ENCODE measurements at places on chromosomes 12 and 14.

DNA sequence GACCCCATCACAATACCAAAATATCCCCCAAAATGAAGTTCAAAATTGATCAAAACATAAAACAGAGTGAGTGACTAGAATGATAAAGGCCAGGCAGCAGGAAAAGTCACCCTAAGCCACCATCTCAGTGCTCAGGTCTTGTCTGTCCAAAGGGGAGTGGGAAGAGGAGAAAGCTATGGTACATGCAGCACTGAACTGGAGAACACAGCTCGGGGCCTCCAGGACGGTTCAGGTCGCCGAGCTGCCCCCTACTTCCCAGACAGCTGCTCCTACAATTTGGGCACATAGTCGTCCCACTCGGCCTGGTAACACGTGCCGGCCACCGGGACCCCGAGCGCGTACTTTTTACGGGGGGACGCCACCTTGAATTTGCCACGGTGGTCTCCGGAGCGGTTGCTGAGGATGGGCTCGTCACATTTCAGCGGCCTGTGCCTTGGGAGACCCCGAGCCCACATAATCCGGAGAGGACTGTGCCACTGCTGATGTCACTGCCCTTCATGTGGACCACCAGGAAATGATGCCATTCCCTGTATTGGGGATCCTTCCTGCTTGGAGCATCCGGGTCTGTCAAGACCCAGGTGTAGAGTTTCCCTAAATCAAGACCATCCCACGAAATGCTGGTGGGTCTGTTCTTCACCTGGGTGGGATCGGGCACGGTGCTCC is 31.6 kb downstream of the AK7 start:
- DNase-seq: no peak

- DNase-seq: no peak
Measured at GRCh38 chr14:96925422-96925821, 128.2 kb downstream of the VRK1 start.

GRCh38 chr12:67151886-67152285 is 117.3 kb upstream of the CAND1 start:
- no peak for DNase-seq

GRCh38 chr12:1908758-1909157 is 9.7 kb downstream of the CACNA2D4 start:
- no peak for DNase-seq

DNA sequence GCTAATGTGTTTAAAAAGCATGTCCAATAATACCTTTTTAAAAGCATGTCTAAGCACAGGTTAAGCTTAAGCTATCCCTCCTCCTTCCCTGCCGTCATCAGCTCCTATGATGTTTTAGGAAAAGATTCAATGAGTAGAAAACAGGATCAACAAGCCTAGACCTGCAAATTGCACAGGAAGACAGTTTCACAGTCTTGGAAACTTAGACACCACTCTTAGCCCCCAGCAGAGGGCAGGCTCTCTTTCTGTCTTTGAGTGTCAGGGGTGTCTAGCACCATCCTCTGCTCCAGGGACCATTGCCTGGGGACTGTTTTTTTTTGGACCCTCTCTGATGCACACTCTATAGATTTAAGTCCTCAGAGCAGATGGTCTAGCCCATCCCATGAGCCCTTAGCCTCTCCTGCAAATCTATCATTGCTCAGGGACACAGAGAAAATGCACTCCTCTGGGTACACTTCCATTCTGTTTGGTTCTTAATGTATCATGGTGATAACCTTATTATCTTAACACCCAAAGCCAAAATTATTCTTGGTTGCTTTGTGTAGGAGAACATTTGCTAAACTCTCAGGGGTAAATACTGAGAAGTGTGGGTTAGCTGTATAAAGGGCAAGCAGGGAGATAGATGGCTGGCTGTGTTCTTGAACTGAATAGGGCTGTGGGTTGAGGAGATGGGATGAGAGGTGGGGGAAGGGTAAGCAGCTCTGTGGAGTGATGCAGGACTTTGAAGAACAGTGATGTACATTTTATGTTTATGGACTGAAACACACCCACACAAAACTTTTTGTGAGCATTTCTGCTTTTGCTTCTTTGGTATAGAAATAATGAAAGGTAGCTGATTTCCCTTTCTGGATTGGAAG is 259.9 kb upstream of the DDHD1 start:
- DNase-seq: no peak

DNA sequence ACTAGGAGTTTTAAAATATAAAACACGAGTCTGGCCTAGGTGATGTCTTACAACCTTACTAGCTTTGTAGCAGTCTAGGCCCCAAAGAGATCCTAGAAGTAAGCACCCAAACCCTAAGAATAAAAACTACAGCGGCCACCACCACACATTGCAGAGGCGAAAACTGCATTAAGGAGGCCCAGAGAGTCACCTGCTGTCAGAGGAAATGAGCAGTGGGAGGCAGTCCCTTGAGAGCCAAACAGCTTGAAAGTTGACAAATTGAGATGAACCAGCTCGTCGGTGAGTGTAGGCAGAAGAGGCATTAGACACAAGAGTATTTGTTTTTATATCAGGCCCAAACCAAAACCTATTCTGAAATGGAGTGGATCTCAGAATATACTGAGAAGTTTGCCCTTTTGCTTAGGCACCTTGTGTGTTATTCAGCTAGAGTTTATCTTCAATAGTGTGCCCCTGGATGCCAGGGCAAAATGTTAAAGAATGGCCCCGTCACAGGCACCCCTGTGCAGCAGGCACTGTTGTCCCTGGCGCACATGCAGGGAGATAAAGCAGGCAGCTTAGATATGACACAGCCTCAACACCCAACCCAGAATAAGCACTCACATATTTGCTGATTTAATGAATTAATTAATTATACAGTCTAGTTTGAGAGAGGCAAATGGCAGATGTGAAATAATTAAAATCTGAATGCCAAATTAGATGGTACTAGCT is 56.7 kb downstream of the TTC7B start:
- DNase-seq: no peak

DNA sequence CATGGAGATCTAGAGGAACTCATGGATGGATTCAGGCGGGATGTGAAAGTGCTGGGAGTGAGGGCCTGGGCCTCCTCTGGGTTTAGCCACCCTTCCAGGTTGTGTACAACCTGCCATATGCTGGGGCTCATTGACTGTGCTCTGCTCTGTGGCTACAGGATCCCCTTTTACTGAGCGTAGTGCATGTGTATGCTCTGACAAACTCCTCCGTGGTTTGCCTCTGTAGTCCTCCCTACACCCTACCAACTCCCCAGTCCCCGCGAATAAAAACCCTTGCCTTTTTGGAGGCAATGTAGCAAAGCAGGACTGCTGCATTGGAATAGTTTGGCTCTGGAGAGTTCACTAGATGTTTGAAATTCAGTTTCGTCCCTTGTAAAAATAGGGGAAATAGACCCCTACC is 17.4 kb downstream of the JDP2 start:
- DNase-seq: no peak

DNA sequence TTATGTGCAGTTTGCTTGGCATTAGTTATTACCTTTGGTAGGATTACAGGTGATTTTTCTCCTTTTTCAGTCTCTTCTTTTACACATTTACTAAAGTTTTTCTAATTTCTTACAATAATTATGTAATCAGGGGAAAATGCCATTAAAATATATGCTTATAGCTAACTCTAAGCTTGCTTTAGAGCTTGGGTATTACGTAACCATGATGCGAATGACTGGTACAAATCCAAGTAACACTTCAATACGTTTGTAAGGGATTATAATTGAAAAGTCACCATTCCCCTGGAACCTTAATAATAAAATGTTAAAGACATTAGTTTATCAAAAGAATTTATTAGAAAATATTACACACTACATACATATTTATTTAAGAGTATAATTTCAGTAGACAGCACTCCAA is 71.6 kb downstream of the SCAF11 start:
- DNase-seq: no peak

DNA sequence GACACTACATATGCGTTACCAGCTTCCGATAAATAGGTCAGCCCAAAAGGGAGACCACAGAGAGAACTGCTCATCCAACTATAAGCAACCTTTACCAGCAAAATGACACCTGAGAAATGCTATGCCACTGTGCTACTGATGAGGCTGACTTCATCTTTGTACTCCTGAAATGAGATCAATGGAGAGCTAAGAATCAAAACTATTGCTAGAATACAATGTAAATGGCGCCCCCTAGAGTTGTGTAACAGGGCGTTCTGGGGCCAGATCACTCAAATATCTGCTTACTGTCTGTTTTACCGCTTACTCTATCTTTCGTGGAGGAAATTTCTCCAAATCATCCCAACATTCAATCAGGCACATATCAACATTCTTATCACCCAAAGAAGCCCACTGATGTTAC is 4.6 kb downstream of the ZNF384 start:
- no peak for DNase-seq

DNA sequence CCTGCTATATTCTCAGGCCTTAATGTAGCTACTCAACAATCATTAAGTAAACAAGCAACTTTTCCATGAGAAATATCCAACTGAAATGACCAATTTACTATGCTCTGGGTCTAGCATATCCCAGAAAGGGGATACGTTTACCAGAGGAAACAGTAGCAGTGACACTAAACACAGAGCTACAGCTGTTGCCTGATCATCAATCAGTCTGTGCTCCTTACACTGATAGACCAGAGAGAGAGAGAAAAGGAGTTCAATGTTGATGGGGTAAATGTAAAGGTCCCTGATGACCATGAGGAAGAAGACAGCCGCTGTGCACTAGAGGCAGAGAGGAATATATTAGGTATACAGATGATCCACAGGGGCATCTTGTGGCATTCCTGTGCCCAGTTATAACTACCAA is 397.2 kb upstream of the USP15 start:
- no peak for DNase-seq

- no peak for DNase-seq
Measured at GRCh38 chr14:103736546-103737431, 21.2 kb downstream of the ZFYVE21 start.

DNA sequence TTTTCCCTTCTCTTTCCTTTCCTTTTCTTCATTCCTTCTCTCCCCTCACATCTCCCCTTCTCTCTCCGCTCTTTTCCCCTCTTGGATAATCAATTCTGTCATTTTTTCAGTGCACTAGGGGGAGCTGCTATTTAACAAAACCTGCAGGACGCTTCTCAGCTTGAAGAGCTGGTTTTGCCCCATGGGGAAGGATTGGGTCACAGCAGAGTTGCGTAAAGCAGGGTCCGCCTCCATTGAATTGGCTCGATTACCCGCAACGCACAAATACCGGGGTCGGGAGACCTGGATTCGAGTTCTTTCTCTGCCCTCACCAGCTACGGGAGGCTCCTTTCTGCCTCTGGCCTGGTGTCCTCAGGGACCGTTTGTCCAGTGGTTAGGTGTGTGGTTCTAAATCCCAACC is 42.1 kb upstream of the CHGA start:
- no peak for DNase-seq

- DNase-seq: no peak
Measured at GRCh38 chr14:34051966-34052657, 101.2 kb upstream of the EGLN3 start.

GRCh38 chr14:99238216-99238615 is 33.8 kb downstream of the BCL11B start:
- no peak for DNase-seq

GRCh38 chr14:77601846-77602619 is 14.4 kb downstream of the SPTLC2 start:
- no peak for DNase-seq

DNA sequence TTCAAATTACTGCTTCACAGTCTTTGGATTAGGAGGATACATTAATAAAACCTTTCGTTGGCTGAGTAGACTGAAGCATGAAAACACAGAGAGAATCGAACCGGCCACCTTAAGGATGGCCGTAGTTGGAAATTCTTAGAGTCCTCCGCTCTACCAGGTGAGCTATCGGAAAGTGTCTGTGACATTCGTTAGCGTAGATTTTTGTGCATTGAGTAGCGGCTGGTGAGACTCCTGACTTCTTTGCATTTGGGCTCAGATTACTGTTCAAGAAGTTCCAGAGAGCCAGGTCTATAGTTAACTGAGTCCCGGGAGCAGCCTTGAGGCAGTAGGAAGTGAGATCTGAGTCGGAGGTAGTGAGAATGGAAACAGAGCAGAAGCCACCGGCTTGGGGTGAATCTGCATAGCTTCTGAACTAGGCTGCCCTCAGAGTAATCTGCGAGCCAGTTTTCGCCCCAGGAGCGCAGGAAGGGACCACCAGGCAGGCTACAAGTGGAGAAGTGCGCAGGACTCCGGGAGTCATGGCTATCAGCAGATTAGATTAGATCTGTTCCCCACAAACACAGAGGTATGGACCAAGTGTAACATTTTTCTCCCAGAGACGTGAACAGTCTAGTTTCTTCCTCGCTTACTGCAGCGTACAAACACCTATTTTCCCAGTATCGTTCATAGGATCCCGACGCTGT is 11.0 kb downstream of the OR6S1 start:
- DNase-seq: no peak

DNA sequence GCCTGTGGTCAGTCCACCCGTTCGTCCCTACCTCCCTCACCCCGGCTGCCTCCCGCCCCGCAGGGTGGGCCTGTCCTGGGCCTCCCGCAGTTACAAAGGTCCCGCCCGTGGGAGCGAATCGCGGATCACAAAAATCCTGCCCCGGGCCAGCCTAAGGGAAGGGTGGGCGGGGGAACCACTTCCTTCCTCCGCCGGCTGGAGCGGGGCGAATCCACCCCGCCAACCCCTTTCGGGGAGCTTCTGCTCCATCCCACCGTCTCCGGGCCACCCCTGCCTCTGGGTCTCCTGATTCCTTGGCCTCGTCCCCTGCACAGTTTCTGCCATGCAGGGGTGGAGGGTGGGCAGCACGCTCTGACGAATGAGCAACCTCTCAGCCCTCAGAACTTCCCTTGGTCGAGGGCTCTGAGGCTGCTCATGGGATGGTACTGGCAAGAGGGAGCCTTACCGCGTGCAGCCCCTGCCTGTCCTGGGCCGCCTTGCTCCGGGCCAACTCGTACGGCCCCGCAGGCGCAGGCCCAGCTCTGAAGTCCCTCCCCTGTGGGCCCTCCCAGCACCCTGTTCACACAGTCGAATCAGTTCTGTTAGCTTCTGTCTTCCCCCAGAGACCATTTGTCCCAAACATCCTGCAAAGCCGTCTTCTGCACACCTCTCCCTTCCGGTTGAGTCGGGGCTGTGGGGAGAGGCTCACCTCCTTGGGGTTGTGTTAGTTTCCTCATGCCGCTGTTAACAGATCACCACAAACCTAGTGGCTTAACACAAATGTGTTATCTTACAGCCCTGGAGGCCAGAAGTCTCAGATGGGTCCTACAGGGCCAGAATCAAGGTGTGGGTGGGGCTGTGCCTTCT is 589 bp upstream of the HVCN1 start:
- DNase-seq: no peak

DNA sequence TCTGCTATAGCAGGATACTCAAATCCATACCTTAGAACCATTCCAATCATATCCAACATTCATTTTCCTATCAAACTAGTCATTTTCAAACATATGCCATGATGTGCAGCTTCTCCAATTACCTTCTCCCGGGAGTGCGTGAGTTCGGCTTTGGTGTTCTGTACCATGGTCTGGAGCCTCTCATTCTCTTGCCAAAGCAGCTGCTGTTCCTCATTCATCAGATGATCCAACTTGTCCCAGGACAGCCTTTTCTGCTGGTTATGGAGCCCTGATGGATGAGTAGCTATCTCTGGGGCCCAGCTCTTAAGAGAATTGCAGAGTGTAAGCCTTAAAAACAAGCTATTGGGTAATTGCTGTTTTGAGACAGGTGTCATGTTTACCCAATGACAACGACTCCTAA is 71.1 kb upstream of the SAV1 start:
- no peak for DNase-seq

Measured in dorsolateral prefrontal cortex (tissue), 122 donors.